Cortex of kidney (tissue), 1 donor: ENCODE measurements at places on chromosomes 3 and 15.

DNA sequence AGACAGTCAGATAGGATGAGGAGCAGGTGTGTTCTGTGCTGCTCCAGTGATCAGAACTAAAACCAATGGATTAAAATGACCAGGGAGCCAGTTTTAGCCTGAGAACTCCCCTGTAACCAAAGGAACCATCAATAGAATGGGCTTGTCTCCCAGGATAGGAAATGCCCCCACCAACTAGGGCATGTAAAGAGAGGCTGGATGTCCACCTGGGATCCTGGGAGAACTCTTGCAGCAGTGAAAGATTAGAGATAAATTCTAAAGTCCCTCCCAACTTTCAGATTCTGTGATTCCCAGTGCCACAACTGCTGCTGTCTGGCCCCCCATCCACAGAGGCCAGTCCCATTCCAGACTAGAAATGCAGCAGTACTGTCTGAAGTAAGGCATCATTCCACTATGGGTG lies 33.8 kb downstream of the HDC start:
- no peak for DNase-seq

- DNase-seq, result no peak
These were observed 6.2 kb downstream of the MYLK start for GRCh38 chr3:123877965-123878364.

- no peak for DNase-seq
These were observed 24.7 kb downstream of the MAP3K13 start for GRCh38 chr3:185387646-185388045.

GRCh38 chr3:55484191-55484689 lies 2.9 kb downstream of the WNT5A start:
- DNase-seq, result no peak

DNA sequence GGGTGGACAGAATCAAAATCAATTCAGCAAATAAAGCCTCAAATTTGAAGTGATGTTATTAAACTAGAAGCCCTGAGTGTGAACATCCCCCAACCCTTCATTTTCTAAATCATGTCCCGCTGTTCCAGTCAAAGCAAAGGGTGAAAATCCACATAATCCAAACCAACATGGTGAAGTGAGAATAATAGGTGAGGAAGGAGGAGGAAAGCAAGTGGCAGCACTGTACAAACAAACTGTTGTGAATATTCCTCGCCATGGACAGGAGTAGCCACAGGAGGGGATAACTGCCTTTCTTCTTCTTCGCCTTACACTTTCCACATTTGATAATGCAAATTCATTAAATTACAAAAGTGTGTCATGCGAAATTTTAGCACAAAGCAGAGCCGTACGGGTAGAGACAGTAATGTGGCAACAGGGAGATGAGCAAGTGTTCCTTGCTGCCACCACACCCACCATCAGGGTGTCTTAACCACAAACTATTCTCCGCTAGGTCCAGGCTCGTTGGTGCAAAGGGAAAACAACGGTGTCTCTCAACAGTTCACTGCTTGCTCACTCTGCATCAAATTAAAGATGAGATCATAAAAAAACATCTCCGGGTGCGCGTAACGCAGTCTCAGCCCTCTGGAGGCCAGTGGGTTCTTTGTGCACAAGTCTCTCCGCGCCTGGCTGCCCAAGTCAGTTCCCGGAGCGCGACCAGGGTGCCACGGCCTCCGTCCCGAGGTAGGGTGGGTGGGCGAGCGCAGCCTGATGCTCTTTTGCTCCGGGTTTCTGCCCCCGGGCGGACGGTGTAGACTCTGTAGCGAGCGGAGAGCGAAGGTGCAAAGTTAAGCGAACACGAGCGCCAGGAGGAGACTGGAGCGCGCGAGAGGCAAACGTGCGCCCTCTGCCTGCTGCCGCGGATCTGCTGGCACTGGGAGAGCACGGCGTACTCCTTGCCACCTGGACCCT lies 6.7 kb downstream of the EPHA3 start:
- DNase-seq, result no peak

DNA sequence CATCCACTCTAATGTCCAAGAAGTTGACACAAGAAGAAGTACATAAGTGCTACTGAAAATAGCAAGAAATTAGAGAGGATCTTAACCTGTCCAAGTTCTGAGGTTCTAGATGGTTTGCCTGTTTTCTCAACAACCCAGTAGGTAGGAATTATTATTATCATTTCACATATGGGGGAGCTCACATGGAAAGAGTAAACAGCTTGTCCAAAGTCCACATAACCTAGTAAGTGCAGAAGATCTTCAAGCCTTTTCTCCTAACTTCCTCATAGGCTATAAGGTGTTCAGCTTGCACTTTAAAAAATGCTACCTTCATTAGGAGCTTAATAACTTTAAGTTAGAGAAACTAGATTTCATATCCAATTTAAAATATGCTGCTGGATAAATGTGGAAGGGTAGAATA lies 3.0 kb downstream of the SLC2A2 start:
- no peak for DNase-seq

DNA sequence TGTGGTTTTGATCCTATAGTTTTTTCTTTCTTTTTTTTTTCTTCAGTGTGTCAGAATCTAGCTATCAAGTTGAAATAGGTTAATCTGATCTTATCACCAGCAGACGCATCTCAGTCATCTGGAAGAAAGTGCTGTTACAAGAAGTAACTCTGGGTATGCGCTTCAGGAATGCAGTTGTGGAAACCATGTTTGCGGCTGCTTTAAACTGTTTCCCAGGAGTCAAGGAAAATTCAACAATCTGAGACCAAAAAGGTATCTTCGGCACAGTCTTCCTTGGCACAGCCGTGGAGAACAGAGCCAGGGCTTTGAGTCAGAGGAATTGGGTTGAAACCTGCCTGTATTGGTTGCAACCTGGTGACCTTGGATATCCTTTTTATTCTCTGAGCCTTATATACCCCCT lies 59.9 kb downstream of the CD47 start:
- DNase-seq, result no peak

DNA sequence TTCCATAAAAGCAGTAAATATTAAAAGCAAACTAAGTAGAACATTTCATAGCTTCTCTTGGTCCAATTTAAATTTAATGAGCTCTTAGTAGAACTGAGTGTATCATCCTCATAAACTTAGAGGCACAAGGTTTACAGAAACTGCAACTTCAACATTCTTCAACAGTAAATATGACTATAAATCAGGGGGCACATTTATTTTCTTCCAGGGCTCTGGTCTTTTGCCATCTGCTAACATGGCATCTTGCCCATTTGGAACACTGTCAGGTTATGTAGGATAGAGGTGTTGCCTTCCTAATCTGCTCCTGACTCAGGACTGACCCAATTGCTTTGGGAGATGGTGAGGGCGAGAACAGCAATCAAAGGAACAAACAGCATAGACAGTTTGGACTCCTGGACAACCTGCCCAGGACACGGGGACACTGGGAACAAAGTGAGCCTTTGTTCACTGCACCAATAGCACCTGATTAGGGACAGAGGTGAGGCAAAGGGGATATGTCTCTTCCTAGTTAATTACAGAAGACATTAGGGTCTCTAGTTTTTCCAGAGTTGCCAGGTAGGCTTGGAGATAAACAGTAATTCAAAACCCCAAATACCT lies 610.2 kb upstream of the ROBO2 start:
- DNase-seq, result no peak

DNA sequence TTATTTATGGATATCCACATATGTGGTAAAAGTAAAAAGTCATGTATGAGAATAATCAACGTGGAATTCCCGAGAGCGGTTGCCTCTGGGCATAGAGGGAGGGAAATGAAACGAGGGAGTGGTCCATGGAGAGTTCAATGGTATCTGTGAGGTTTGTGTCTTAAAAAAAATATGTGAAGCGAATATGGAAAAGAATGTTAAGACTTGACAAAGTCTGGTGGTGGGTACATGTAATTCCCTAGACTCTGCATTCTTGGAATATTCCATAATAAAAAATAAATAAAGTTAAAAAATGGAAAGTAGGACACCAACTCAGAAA lies 28.4 kb downstream of the FAM43A start:
- no peak for DNase-seq

GRCh38 chr15:36831125-36831903 lies 251.9 kb downstream of the CDIN1 start:
- DNase-seq, result no peak

DNA sequence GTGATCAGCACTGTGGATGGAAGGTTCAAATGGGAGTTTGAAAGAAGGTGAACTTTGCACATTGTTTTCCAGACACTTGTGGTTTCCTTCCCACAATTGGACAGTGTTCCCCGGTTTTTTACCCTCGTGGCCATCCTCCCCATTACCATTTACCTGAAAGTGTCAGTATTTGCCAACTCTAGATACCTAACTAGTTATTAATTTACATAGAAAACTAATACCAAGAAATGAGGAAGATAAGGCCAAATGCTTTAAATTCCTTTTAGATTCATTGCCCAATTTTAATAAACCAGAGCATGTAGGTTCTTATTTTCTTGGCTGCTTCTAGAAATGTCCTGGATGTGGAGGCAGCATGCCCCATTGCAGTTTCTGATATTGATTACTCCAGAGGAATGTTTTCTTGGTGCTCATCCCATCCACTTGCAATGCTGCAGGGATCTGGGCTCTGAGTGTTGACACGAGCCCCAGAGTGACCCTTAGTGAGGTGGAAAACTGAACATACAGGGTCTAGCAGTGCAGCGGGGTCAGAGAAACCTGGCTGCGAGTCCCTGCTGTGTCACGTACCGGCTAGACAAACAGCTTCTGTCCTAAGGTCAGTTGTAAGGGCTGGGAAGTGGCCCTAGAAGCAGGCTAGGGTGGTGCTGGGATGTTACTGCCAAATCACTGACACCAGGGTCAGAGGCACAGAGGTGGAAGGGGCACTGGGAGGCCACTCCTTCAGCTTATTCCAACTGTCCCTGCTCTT lies 23.5 kb downstream of the LSM3 start:
- DNase-seq, result no peak

GRCh38 chr3:197709135-197709534 lies 27.6 kb downstream of the RUBCN start:
- no peak for DNase-seq

- DNase-seq, result no peak
These were observed 107.2 kb downstream of the IL1RAP start for GRCh38 chr3:190620886-190621608.

DNA sequence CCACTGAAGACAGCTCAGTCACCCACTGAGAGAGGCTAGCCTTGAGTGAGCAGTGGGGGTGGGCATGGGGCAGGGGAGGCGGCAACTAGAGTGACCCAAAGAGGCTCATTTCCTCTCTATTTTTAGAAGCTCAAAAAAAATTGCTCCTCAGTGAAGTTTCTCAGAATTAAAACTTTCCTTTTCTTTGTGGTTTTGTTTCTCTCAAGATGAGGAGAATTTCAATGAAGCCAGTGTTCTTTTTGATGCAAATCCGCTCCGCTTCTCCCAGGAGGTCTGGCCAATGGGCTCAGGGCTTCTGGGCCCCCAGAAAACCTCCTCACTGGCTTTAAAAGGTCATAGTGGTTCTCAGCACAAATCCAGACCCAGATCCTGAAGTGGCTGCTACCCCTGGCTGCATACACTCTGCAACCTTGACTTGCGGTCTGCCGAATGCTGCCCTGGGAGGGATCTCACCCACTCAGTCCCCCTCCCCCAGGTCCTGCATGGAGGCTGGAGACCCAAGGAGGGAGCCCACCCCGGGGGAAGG lies at the start of gene ACSBG1:
Gene ACSBG1 (minus strand): TSS at position 51 of the 526 bp plus-strand sequence. CDS start 64 bp downstream, outside the sequence.
- no peak for DNase-seq

- no peak for DNase-seq
These were observed 46.7 kb downstream of the IGF2BP2 start for GRCh38 chr3:185778094-185778493.

- no peak for DNase-seq
These were observed 97.4 kb downstream of the PGPEP1L start for GRCh38 chr15:98909968-98910885.

- no peak for DNase-seq
These were observed 55.4 kb downstream of the AGBL1 start for GRCh38 chr15:86135041-86135440.

DNA sequence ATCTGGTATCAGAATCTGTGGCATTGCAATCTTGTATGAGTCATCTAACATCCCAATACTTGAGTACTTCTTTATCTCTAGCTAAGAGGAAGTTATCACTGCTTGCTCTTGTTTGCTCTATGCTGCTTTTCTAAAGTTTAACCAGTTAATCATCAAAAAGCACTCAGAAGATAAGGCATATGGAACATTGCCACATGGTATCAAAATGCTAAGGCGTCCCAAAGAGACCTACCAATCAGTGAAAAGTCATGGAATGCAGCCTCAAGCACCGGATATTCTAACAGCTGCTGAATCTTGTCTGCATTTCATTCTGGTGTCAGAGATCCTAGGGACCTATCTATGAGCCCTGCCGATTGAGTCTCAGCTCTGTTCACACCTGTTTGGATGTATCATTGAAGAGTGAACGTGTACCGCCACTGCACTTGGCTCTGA lies 192.8 kb downstream of the ARPP21 start:
- no peak for DNase-seq

DNA sequence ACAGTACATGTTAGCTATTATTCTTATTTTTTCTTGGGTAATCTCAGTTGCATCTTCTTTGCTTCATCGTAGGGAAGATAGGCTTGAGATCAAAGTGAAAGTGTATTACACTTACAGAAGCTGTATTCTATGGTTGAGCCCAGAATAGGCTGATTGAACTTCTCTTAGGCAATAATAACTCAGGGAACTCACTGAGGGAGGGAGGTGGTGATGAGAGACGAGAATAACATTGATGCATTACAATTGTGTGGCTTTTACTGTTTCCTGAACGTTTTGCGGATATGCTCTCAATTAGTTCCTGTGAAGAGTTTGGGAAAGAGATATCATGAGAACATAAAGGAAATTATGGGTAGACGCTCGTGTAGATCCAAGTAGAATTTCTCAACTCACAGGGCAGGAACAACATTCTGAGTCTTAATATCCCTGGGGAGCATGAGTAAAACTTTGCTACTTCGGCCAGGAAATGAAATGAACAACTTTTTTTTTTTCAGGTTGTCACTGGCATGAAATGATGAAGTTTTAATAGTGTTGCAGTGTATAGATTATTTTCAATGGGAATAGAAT lies 302.2 kb downstream of the TUSC7 start:
- no peak for DNase-seq

DNA sequence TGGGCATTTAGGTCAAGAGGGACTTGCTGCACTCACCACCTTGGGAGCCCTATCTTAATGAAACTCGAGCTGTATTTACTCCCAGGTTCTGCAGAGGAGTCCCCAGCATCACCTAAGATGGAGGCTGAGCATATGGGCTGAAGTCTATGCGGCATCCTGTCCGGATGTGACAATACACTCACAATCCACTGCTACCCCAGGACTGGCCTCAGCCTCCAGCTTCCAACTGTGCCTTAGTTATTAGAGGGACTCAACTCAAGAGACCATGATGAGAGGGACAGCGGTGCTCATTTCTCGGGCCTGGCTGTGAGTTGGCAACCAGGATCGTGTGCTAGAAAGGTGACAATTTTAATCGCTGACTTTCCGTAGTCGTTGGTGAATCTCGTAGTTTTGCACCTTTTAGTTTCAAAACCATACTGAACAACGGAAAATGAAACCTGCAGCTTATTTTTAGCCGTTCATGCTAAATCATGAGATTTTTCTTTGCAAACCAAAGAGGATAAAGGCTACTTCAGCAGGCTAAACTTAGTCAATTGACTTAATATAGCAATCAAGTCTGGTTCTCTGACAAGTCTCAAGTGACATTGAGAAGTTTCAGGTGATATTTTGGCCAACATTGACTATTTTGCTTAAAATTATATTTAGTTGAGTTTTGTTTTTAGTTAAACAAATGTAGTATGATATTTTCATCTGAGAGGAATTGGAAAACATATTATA lies 11.1 kb downstream of the ZBTB38 start:
- DNase-seq, result no peak
